Activated T-helper 1 cell treated with anti-CD3 and anti-CD28 coated beads, Interleukin-12 subunit alpha, Interleukin-12 subunit beta, Interleukin-2, Interleukin-4 antibody, amounts not matched to agents 30 ng/mL and 10 ng/mL and 1 ng/mL, durations not matched to agents 14 hours and 24 hours and 36 hours (primary cell): ENCODE measurements at places on chromosomes 16 and 17. TPM values are rescaled to one million over a fixed set of nuclear protein-coding genes. Genes with fewer than 3 reads are reported as not detected.

SECTM1 gene
- total RNA-seq = 3.3 and 4.2 TPM in 2 replicates

DNA sequence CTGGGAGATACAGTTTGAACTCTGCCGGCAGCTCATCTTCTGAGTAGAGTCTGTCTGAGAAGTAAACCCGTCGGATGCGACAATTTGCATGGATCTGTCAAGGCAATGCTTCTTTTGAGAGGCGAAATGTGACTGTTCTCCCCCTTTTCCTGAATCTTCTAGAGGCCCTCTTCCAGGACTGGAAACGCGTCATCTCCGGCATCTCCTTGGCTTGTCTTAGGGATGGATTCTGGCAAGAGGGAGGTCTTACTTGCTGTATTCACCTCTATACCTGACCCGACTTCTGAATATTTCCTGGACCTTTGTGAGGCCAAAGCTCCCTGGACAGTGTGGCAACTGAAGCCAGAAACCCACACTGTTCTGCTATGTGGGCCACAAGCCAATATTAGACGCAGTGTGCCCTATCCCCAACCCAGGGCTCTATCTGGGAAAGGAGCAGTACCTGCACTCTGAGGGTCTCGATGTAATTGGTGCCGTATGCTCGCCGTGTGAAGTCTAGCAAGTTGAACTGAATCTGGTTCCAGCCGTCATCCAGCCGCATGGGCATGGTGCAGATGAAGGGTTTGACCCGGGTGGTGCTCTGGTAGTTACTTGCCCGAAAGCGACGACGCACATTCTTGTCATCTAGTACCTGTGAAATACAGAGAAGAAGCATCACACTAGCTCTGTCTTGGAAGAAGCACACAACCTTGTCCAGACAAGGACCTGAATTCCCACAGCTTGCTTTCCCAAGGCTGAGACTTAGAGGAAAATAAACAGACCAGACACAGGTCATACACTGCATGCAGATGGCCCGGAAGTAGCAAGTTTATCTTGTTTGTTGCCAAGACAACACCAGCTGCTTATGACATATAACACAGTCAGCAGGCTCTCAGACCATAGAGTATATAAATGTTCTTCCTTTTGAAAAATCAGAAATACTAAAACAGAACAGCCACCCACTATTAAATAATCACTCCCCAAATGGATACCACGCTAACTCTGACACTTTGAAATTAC lies 14.1 kb downstream of the CFAP20 start:
- peaks cover 19% of the 10 kb centered on the region for H3K36me3 ChIP-seq
- no peak overlapping the region for H3K27ac ChIP-seq
- DNase-seq = no peak

GRCh38 chr17:55768936-55769624 lies 18.2 kb downstream of the PCTP start:
- H3K27me3 ChIP-seq = no peaks in the 10 kb centered on the region
- no peak overlapping the region for H3K4me3 ChIP-seq
- no peaks in the 10 kb centered on the region for H3K36me3 ChIP-seq
- H3K27ac ChIP-seq = no peak overlapping the region
- DNase-seq = no peak

GRCh38 chr16:1320097-1320496 lies 10.7 kb downstream of the UBE2I start:
- no peak overlapping the region for H3K27ac ChIP-seq
- no peak overlapping the region for H3K4me3 ChIP-seq
- H3K27me3 ChIP-seq = no peaks in the 10 kb centered on the region
- no peak for DNase-seq
- H3K4me1 ChIP-seq = no peaks in the 10 kb centered on the region

DNA sequence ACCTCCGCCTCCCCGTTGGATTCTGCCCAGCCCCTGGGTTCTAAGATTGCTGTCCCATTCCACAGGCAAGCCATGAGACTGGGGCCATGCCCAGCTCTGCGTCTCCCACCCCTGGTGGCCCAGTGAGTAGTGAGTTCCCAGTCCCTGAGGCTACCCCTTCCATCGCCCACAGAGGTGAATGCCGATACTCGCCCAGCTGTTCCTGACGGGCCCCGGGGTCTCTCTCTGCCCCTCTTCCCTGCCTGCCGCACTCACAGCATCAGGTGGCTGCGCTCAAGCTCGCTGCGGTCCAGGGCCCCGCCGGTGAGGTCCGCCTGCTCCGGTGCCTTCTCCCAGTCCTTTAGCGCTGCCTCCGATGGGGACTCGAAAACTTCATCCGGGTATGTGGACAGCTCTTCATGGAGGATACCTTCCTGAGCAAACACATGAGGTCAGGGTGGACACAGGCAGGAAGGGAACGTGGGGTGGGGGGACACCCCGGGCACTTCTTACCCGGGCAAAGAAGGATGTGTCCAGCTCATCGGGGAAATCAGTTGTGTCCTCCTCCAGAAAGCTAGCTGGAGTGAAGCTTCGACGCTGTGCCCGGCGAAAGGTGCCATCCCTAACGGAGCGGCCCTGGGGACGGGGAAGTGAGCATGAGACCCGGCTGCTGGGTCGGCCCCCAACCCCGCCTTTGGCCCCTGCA lies 8.8 kb downstream of the SNRNP25 start:
- peaks cover 7% of the 10 kb centered on the region for H3K36me3 ChIP-seq
- no peak overlapping the region for H3K4me3 ChIP-seq
- H3K27me3 ChIP-seq = peaks cover 11% of the 10 kb centered on the region
- no peak overlapping the region for H3K27ac ChIP-seq

HBA2 gene
- 0.57 and 0.59 TPM in 2 replicates for total RNA-seq

- no peak overlapping the region for H3K27ac ChIP-seq
- H3K36me3 ChIP-seq = no peaks in the 10 kb centered on the region
- H3K4me3 ChIP-seq = no peak overlapping the region
- no peaks in the 10 kb centered on the region for H3K27me3 ChIP-seq
- DNase-seq = no peak
Measured at GRCh38 chr17:79132271-79133064, 57.8 kb downstream of the ENGASE start.

DNA sequence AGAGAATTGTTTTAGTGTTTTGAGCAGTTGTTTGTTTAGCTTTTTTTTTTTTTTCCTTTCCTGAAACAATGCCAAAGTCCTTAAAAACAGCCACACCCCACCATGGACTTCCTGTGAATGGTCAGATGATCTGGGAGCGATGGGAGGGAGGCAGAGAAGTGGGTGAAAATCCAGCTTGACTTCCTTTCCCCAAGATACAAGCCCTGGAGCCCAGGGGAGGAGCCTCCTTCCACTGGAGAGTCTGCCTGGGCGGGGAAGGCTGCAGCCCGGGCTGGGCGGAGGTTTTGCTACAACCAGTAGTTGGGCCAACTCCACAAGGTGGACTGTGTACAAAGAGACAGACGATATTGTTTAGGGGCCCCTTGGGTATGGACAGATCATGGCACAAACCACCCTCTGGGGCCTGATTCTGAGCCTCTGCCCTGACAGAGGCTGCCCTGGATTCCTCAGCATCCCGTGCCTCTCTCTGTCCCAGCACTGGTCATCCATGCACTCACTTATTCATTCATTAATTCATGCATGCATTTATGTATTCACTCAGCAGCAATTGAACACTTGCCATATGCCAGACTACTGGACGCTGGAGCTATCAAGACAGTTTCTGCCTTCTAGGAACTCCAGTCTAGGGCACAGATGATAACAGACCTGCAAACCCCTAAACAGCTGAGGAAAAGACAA lies 29.8 kb downstream of the WSB1 start:
- H3K4me1 ChIP-seq = no peaks in the 10 kb centered on the region
- H3K4me3 ChIP-seq = no peak overlapping the region
- no peak for DNase-seq
- peaks cover 9% of the 10 kb centered on the region for H3K27me3 ChIP-seq
